ENCODE measurements at places on chromosomes 16 and 17.

- no peak for DNase-seq
Observed at GRCh38 chr17:39643271-39643670, 6.3 kb downstream of the STARD3 start.

DNA sequence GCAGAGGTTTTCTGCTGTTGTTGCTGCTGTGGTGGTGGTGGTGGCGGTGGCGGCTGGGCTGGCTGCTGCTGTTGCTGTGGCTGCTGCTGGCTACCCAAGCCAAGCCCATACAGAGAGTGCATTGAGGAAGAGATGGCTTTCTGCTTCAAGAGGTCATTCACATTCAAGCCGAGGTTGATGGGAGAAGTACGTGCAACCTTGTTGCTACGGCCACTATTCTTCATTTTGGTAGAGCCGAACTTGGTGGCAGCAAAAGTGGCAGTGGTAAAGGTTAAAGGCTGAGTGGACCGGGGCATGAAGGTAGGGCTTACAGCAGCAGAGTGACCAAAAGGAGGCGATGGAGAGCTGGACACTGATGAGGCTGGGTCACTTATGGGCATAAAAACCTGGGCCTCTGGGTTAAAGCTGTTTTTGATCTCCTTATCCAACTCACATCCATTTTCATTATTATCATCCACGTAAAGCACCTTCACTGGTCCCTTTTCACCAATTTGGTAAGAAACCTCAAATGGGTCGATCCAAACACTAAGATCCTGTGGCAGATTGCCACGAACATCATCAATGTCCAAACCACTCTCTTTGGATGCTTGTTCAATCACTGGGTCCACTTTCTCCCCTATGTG, 2.8 kb downstream of the TOB1 start:
- peak; percentile 22 for DNase-seq

GRCh38 chr17:74635418-74635817, 11.9 kb upstream of the CD300E start:
- DNase-seq, result no peak

- DNase-seq, result peak; percentile 92
Observed at GRCh38 chr16:55471448-55472097, 7.4 kb upstream of the MMP2 start.

- no peak for DNase-seq
Observed at GRCh38 chr17:6638046-6638908, 2.2 kb downstream of the KIAA0753 start.

DNA sequence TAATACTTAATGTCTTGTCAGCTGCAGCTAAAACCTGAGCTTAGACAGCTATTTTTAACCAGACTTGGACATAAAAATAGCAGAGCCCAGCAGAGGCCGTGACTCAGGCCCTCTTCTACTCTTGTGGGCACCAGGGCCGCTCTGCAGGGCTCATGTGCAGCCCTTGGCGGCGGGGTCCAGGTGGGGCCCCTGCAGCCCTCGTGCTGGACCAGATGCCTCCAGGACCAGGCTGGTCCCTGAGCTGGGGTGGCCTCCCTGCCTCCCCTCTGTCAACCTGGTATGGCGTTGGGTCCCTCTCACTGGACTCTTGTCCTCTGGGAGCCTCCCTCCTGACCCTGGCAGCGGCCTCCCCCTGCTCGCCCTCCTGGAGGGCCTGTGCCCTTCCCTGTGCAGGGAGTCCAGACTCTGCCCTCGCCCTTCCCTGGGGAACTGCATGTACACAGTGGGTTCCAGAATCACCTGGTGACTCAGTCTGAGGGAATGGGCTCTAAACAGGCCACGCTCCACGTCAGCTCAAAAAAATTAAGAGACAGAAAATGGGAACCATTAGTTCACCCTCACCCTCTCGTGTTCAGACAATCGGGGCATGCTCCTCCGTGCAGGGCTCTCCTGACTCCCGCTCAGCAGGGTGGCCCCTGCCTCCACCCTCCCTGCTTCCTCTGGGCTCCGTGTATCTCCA, 9.7 kb downstream of the CDK5R1 start:
- peak; percentile 59 for DNase-seq

GRCh38 chr16:83837566-83837965, 29.8 kb downstream of the HSBP1 start:
- no peak for DNase-seq

GRCh38 chr16:75192606-75193264, 14.2 kb downstream of the CTRB2 start:
- DNase-seq, result no peak

DNA sequence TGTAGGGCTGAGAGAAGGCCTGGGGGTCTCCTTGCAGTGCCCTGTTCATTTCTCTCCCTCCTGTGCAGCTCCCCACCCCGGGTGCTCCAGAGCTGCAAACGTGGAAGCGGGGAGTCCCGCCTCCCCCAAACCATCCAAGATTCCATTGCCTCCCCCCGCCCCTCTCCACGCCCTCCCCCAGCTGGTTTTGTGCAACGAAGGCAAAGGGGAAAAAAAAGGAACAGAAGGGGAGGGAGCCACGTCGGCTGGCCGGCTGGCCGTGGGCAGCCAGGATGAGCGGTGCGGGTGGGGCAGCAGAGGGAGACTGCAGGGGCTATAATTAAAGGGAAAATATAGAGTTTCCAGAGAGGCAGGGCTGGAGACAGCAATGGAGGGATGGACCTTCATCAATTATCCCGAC, 1.7 kb upstream of the COL1A1 start:
- DNase-seq, result no peak
